ENCODE measurements at places on chromosomes 6 and 20.

- DNase-seq = no peak
These were observed 22.1 kb upstream of the ECI2 start for GRCh38 chr6:4157506-4157905.

GRCh38 chr6:89145091-89145955, 532 bp upstream of the PM20D2 start:
- DNase-seq = no peak

GRCh38 chr6:35524380-35525020, 11.8 kb upstream of the TULP1 start:
- no peak for DNase-seq

GRCh38 chr20:51428401-51429143, 113.9 kb downstream of the NFATC2 start:
- no peak for DNase-seq

GRCh38 chr6:9408402-9409117, 973.2 kb upstream of the SLC35B3 start:
- DNase-seq = no peak

- peak; percentile 68 for DNase-seq
These were observed 1.8 kb upstream of the SAMD5 start for GRCh38 chr6:147506704-147507114.

Data from HT1080 (cell line).